H1 (cell line): ENCODE measurements at places on chromosomes 7 and 10.

GRCh38 chr7:95330961-95331337 is 6.6 kb upstream of the PON1 start:
- no peak for DNase-seq

GRCh38 chr7:151853896-151854719 is 22.8 kb downstream of the PRKAG2 start:
- no peak for DNase-seq

DNA sequence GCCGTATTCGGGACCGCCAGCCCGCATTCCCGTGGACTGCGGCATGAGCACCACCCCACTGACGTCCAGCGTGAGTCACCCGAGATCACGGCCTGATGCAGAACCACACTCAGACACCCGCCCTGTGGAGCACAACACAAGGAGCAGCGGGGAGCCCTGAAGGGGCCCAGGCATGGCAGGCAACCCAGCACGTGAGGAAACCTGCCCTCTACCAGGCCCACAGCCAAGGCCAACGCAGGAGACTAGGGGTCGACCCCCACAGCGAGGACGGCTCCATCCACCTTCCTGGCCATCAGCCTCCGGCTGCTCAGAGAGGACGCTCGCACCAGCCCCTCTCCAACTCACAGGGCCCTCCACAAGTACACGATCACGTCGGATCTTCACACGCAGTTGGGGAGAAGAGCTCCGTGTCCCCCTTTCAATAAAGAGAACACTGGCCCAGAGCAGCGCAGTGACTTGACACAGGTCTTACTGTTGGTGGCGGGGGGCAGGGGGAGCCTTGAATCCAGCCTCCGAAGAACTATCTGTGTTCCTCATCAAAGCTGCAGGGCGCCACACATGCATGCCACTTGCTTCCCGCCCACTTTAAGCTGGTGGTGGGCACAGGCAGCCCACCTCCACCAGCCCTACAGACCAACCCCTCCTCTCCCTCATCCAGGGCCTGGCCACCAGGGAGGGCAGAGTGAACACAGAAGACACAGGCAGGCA is 22.0 kb downstream of the MAD1L1 start:
- no peak for DNase-seq

DNA sequence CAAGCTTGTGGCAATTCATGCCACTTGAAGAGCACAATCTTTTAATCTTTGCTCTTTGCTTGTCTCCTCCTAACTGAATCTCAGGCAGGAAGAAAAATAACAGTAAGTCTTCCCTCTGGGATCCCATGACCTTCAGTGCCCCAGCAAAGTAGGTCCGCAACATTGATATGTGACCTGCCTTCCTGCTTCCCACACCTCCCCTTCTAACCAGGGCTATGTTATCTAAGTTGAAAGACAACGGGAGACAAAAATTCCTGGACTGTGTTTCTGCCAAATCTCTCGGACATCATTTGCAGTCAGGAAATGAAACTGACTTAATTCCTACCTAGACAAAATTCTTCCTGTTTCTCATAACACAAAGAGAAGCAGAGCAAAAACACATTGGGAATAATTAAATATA is 53.8 kb downstream of the C10orf90 start:
- DNase-seq, result no peak

DNA sequence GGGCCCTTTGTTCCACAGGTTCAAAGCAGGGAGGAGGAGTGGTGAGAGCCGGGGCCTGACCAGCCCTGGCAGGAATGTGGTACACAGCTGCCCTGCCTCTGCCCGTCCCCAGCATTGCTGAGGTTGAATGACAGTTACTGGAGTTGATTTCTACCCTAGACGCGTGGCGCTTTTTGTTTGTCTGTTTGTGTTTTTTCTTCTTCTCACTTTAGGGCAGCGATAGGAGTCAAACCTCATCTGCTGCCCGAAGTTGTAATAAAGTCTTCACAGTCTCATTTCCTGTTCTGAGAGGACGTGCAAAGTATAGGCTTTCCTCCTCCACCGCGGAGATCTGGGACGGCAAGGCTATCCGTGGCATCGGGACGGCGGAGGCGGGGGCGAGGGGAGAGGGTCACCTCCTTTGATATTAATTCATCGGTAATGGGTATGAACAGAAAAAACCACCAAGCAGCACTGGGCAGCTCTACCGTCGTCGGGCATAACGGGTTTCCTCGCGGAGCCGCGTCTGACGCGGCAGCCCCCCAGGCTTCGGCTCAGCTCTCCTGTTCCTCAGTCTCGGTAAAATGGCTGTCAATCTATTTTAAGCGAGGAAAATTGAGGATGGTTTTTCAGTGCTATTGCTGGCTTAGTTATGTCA is 160.8 kb downstream of the LRMDA start:
- DNase-seq, result no peak

- DNase-seq, result no peak
Observed at GRCh38 chr7:9557853-9558252, 1124.4 kb downstream of the NXPH1 start.

GRCh38 chr7:136070736-136071505 is 93.8 kb upstream of the MTPN start:
- no peak for DNase-seq

- DNase-seq, result no peak
Observed at GRCh38 chr7:95581467-95581866, 14.8 kb downstream of the PDK4 start.

- no peak for DNase-seq
Observed at GRCh38 chr7:405489-406211, 114.0 kb downstream of the PDGFA start.

GRCh38 chr7:51444936-51445335 is 128.3 kb upstream of the COBL start:
- DNase-seq, result no peak

- peak; percentile 89 for DNase-seq
Observed at GRCh38 chr10:94279835-94280709, 82.7 kb downstream of the NOC3L start.

DNA sequence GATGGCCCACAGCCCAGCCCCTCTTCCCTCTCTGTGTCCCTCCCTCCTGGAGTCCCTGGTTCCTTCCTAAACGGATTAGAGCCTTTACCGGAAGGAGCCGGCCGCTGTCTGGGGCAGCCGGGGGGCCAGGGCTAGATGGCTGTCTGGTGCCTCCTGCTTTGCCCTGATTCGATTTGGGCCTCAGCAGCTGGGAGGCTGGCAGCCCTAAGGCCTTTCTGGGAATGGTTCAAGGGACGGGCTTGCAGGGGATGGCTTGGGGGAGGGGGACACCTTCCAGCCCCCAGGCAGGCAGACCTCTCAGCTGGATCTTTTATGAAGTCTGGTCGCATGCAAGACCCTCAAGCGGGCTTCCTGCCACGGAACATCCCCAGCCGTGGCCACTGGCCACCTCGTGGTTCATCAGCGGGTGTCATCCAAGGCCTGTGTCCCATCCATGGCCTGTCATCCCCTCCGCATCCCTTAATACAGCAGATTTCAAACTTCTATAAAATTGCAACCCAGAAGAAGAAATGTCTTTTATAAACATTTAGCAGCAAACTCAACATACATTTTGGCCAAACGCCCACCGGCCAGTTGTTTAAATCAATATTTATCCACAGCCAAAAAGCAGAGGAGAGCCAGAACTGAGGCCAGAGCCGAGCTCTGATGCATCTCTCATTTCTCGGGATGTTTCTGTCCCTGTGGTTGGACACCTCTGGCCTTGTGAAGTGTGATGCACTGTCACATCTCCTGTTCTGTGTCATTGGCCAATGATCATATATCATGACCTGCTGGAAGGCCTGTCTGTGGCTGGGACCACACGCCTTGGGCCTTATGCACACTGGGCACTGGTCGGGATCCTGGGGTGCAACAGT is 52.0 kb downstream of the GTF2IRD1 start:
- no peak for DNase-seq

DNA sequence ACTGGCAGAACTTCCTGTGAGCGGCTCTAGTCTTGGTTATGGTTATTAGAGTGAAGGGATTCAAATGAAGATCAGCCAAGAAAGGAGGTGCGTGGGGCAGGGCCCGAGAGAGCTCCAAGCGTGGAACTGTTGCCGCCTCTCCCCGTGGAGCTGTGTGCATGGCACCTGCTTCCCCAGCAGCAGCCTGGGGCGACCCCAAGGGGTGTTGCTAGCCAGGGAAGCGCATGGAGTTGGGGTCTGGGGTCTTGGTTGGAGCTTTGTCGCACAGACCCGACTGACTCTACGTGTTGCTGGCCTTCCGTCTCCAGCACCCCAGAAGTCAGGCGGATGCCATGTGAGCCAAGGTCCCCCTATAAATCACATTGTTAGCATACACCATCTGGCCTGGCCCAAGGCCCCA is 61.0 kb downstream of the HTR5A start:
- no peak for DNase-seq

DNA sequence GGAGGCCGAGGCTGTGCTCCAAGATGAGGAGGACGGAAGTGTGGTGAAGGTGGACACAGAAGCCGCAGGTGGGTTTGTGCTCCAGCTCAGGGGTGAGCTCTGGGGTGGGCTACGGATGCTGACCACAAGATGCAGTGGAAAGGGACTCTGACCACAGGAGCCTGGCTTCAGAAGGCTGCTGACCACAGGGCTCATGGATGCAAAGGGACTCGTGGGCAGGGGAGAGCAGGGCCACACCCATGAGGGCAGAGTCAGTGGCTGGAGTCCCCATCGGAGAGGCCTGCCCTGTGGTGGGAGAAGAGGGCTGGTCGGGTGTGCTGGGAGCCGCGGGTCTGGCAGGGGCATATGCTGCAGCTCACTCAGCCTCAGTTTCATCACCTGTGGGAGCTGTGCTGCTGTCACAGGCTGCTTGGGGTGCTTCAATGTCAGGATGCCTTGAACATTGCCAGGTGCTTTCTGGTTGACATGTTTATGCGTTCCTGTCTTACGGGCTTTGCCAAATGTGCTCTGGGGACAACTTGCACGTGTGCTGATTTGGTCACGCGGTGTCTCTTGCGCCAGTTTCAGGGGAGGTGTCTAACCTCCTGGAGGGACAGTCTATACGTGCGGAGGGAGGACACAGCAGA is 13.7 kb downstream of the SCART1 start:
- no peak for DNase-seq

- no peak for DNase-seq
Observed at GRCh38 chr7:43394441-43395130, 188.3 kb upstream of the STK17A start.

DNA sequence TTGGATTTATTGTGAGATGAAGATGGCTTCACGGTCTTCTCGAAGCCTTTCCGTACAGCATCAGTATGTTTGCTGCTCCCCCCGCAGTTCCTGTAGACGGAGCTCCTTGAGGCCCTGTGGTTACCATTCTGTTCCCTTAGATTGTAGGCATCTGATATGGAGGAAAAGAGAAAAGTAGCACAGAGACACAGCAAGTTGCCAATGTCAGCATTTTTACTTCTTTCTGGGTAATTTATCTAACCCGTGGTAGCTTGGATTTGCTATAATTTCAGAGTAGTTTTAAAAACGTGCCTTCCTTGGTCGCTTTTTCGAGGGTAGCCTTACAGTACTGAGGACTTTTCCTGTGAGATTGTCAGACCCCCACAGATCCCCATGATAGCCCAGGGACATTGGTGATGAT is 37.5 kb downstream of the WDR37 start:
- no peak for DNase-seq

DNA sequence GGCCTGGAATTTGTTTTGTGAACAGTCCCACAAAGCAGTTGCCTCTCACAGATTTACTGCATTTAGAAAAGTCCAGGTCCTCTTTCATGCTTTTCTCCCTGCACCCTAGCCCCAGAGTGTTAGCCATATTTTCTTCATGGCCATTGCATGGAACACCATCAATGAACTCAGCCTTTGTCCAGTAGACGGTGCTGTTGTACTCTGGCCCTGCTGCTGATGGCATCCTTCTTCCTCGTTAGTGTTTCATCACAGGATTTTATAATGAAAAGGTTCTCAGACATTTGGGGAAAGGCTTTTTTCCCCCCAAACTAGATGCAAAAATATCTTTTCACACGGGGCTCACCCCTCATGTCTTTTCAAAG is 93.0 kb upstream of the SLC25A13 start:
- DNase-seq, result peak; percentile 60

DNA sequence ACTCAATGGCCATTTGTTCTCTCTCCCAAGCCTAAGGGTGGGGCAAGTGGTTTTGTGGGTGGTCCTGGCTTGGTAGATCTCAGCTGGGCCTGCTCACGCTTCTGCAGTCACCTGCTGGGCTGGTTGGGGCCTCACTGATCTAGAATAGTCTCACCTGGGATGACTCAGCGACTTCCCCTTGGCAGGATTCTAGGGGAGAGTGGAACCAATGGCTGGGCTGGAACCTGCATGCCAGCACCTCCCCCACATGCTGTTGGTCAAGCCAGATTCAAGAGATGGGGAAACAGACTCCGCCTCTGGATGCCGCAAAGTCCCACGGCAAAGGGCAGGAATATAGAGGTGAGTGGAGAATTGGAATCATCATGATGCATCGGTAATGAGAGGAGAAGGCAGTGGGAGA is 292.9 kb upstream of the NPVF start:
- DNase-seq, result no peak

GRCh38 chr10:22752272-22752889 is 38.0 kb upstream of the PIP4K2A start:
- DNase-seq, result no peak

DNA sequence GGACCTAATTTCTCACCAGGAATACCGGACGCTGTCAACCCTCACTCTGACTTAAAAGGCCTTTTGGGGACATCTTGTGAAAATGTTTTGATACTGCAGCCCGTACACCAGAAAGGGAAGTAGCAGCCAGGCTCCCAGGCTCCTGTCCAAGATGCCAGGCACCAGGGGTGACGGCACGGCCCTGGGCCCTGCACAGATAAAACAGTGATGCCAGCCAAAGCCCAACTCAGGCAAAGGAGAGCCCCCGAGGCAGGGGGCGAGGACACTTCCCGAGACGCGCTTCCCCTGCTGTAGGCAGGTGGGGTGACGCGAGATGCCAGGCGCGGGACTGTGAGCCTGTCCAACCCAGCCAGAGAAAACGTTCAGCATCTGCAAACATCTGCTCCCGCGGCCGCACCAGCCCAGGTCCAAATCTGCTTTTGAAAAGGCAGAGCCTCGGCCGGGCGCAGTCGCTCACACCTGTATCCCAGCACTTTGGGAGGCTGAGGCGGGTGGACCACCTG is 15.7 kb downstream of the ZFAND2A start:
- DNase-seq, result no peak

GRCh38 chr7:138282997-138283396 is 177.1 kb upstream of the TRIM24 start:
- no peak for DNase-seq

DNA sequence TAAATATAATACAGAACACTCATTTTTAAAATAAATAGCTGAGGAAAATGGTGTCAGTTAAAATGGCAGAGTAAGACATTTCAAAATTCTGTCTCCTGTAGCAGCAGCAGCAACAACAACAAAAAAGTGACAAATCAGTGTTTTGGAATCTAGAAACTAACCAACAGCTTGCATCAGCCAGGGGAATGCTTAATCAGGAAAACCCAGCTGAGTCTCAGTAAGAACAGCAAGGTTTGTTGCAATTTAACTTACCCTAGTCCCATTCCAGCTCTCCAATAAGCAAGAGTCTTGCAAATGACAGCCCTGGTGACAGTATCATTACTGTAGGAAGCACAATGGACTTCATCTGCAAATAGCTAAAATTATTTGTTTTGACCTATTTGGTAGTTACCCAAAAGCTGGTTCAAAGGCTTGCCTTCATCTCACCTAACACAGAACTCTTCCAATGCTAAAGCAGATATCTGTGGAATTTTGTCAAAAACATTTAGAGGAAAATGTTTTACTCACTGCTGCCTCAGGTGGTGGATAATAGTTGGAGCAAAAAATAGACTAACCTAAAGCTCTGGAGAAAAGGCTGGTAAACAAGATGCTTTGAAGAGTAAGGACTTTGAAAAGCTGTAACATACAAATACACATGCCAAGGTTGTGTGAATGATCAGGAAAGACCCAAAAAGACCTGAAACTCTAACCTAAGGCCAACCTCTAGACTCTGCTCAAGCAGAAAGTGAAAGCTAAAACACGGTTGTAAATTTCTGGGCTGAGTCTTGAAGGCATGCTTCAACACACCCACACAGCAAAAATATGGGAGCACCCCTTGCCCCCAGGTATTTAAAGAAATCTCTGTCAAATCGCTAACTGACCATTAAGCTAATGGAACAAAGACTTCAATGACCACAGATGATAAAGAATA is 9.9 kb upstream of the ARHGAP22 start:
- no peak for DNase-seq
